Activated T-helper 9 cell treated with anti-CD3 and anti-CD28 coated beads, Interleukin-2, amount 50 U/mL, for 16 hours (primary cell): ENCODE measurements at places on chromosomes 7 and 10.

- DNase-seq: no peak
These were observed 1.4 kb upstream of the LRRC61 start for GRCh38 chr7:150321788-150322113.

DNA sequence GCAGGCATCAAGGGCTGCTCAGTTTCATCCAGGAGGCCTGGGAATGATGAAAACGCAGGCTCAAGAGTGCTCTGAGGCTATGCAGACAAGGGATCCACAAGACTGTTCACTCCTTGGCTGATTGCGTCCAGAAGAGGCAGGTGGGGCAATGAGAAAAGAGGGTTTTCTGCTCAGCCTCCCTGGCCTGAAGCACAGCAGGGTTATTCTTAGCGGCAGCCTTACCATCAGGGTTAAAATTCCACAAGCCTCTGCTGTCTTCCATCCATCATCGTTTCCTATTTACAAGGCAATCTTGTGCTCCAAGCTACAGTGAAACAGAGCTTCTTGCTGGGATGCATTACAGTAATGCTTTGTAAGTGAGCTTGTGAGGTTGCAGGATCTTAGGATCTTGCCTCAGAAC lies 129.4 kb upstream of the SHH start:
- no peak for DNase-seq

DNA sequence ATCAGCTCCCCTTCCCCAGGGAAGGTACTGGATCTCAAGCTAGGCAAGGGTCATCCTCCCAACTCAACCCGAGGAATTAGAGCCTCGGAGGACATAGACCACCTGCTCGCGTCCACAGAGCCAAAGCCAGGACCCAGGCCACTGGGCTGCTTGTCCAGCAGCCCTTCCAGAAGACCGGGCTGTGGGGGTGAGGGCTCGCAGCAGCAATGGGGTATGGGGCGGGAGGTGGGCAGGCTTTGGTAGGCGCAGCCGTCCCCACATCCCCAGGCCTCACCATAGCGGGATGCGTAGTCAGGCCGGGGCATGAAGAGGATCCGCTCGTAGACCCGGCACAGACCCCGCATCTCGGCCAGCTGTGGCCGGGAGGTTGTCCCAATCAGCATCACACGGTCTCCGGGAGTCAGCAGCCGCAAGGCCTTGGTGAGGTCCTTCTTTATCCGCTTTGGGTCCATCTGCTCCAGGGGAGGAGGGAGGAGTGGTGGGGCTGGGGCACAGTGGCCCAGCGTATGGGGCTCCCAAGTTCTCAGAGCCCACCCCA lies 5.0 kb upstream of the ASB10 start:
- no peak for DNase-seq

DNA sequence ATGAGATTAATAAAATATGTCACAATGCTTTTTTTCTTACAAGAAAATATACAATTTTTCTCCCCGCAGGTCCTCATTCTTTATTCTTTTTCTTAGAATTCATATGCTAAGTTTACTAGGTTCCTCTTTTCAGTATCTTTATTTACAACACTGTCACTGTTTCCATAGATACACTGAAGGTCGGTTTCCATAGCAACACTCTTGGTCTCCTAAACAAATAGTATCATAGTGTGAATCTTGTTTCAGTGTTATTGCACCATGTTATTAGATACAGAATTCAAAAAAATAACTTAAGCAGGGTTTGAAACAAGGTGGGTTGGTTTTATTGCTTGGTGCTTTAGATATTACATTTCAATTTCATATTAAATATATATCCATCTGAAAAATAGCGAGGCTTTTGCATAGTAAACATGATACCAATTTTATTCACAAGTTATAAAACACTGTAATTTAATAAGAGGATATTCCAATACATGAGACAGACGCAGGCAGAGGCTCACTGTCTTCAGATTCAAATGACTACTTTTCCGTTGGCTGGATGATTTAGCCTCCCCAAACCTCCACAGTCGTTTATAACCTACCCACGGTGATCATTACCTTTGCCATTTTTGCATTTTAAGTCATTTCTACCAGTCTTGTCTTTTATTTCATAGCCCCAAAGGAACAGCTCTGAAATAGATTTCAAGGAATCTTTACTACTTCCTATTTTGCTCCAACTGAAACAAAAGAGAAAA lies 88.9 kb upstream of the KLF6 start:
- no peak for DNase-seq

DNA sequence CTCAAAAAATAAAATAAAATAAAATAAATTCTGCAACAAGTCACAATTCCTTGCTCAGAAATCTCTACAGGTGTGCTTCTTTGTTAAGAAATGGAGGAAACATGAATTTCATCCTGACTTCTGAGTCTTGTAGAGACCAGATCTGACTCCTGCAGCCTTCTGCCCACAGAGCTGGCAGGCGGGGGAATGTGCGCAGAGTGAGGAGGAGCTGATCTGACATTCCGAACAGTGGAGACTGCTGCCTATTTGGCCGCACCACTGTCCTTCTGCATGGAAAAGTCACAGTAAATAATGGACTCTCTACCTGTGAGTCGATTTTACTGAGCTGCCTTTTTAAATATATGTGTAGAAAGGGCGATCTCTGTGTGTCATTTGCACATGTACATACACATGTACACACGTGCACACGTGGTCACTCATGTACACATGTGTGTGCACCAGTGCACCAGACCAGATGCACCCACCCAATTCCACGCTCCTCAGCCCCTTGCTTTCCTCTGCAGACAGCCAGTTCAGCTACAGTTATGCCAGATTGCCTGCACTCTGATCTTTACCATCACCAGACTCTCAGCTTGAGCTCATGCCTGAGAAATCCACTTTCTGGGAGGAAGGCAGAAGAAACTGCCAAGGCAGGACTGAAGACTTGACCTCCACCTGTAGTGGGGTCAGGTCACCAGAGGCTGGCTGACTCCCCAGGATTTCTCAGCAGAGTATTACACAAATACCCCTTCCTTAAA lies 54.9 kb downstream of the IKZF1 start:
- DNase-seq: no peak
